Stimulated activated CD8-positive, alpha-beta memory T cell treated with anti-CD3 and anti-CD28 coated beads, Interleukin-2, amount 100 ng/mL, for 48 hours (primary cell): ENCODE measurements at places on chromosomes 12 and 14.

GRCh38 chr12:94336211-94336925 is 123.3 kb downstream of the CEP83 start:
- no peak for DNase-seq

DNA sequence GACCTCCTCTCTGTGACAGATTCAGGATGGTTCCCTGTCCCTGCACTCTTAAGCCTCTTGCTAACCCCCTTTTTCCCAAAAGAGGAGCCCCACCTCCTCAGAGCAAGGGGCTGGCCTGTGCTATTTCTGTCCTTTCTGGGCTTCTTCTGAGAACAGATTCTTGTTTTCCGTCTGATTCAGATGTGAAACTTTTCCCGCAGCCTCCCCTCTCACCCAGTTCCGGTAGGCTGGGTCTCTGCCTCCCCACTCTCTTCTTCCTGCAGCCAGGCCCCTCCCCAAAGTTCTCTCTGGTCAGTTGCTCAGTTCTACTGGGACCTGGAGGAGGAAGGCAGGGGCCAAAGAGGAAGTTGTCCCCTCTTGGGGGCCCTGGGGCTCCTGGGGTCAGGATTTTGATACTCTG is 11.8 kb downstream of the PDE1B start:
- no peak for DNase-seq

DNA sequence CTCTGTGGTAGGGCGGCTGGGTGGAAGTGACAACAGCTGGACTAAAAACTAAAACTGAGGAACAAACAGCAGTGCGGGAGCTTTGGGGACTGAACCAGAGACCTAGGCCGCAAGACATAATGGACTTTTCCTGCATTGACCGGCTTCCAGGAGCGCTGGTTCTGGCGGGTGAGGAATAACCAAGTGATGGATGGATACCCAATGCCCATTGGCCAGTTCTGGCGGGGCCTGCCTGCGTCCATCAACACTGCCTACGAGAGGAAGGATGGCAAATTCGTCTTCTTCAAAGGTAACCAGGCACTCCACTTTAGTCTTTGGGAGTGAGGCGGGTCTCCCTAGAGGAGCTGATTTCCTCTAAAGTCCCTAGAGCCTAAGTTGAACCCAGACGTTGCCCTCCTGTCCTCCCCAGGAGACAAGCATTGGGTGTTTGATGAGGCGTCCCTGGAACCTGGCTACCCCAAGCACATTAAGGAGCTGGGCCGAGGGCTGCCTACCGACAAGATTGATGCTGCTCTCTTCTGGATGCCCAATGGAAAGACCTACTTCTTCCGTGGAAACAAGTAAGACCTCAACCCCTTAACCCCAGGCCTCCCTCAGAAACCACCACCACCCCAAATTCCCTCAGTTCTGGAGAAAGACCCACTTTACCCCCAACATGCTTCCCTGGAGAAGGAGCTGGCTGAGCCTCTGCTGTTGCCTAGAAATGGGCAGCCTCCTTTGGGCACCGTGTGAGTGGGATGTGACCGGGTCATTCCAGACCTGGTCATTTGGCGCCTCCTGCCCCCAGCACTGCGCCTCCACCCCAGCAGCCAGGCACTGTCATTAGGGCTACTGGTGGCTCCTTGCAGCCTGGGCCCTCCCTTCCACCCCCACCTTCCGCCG is 8.1 kb downstream of the MMP14 start:
- no peak for DNase-seq

GRCh38 chr12:121812921-121813896 is 9.4 kb downstream of the SETD1B start:
- no peak for DNase-seq
